Left lobe of liver (tissue), 2 donors: ENCODE measurements at places on chromosomes 4 and X. TPM values are rescaled to one million over a fixed set of nuclear protein-coding genes. Genes with fewer than 3 reads are reported as not detected.

GRCh38 chr4:117479673-117480072 lies 394.3 kb upstream of the TRAM1L1 start:
- no peak for DNase-seq

GRCh38 chr4:57331959-57332358 lies 221.8 kb upstream of the IGFBP7 start:
- DNase-seq, result no peak

GRCh38 chrX:81414630-81415029 lies 212.7 kb downstream of the SH3BGRL start:
- DNase-seq, result no peak

TRAM1L1 gene
- total RNA-seq, result 0.08 TPM

- DNase-seq, result no peak
Observed at GRCh38 chr4:118916691-118917289, 28.1 kb downstream of the SYNPO2 start.

ALG13 gene
- total RNA-seq, result 20.6 TPM

GRCh38 chrX:18422886-18423285 lies 2.5 kb upstream of the CDKL5 start:
- no peak for DNase-seq

GRCh38 chr4:26524011-26524410 lies 33.7 kb upstream of the CCKAR start:
- no peak for DNase-seq

DNA sequence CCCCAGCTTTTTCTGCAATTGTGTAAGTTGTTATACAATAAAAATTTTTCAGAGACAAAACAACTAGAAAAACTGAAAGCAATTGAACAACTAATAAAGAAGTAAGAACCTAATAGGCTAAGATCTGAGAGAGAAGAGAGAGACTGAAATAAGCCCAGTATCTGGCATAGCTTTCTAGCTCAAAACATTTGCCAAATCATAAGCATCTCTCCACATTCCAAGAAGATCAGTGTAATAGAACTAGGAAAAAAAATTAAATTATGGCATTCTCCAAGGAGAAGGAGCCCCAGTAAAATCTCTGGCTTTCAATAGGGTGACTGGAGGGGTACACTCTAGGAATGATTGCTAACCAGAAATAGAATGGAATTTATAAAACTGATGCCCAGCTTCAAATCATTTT lies 19.0 kb upstream of the PPP3CA start:
- DNase-seq, result no peak

LRIT3 gene
- total RNA-seq, result 0.08 TPM

- DNase-seq, result no peak
Observed at GRCh38 chrX:44228621-44229020, 114.9 kb downstream of the EFHC2 start.

CNGA1 gene
- total RNA-seq, result 13.7 TPM

BTK gene
- 1.3 TPM for total RNA-seq

IL3RA gene
- 0.40 TPM for total RNA-seq

DNA sequence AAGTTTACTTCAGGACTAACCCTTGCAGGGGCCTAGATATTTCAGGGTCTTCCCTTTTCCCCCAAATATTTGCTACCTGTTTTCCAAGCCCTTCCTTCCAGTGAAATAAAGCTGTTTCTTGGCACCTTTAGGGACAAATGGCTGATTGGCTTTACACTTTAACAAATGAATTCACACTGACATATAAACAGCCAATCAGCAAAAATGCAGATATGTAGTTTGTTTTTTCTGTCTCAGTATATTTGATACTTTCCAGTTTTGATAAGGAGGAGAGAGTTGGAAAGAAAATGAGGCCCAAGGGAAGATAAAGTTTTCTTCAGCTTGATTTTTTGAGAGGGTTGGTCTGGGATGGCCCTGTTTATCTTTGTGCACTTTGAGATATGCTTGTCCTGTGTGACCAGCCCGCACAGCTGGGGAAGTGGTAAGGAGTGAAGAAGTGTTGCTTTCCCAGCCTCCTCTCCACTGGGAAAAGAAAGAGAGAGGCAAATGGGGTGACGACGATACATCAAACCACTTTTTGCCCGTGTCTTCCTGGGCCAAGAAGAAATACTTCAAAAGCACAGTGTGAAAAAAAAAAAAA lies 67.5 kb downstream of the MGST2 start:
- DNase-seq, result no peak

DNA sequence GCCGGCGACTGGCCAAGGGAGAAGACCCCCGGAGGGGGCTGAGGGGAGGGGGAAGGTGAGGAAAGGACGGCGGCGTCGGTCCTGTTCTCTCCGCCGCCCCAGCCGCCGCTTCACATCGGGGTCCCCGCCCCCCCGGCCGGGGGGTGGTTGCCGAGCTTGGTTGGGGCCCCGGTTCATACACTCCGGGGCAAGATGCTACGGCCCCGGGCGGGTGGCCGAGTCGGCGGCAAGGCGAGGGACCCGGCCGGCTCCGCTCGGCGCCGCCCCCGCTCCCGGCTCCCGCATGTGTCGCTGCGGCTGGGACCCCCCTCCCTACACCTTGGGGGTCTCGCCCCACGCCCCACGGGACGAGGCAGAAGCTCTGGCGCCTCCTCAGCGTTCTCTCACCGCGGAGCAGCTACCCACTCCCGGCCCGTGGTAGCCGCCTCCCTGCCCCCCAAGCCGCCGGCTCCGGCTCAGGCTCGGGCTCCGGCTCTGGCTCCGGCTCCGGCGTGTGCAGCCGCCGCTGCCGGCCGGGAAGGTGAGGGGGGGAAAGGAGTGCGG lies 461 bp downstream of the FBXW7 start:
- DNase-seq, result peak; percentile 55

- DNase-seq, result no peak
Observed at GRCh38 chr4:5034206-5034605, 14.9 kb upstream of the CYTL1 start.

- DNase-seq, result no peak
Observed at GRCh38 chr4:168659741-168660465, 163.1 kb downstream of the PALLD start.

C4orf51 gene
- total RNA-seq, result not detected

GRCh38 chr4:38084877-38085711 lies 124.9 kb downstream of the PTTG2 start:
- no peak for DNase-seq

DNA sequence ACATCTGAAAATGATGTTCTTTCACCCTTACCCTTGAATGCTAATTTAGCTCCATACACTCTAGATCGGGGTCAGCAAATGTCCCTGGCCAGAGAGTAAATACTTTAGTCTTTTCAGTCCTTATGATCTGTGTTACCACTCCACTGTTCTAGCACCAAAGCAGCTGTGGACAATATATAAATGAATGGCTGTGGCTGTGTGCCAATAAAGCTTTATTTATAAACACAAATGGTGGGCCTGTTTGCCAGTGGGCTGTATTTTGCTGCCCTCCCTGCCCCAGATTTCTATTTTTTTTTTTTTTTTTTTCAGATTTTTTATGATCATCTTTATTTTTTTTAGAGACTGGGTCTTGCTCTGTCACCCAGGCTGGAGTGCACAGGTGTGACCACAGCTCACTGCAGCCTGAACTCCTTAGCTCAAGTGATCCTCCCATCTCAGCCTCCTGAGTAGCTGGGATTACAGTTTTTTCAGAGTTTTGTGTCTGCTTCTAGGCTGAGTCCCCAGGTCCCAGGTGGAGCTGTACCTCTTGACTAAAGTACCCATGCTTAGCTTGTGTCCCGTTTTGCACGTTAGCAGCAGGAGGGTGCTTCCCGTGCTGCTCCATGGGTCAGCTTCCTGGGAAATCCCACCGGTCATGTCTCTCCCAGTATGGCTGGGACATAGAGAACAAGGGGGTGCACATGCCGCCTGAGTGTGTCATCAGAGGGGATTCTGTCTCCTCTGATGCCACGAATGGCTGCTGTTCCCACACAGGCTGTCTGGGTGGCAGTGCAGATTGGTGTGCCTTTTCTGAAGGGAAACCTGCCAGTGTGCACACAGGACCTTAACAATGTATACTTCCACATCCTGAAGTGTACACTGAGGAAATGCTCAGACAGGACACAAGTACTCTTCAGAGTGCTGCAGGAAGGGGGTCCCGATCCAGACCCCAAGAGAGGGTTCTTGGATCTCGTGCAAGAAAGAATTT lies 16.0 kb upstream of the GRPEL1 start:
- DNase-seq, result no peak

DNA sequence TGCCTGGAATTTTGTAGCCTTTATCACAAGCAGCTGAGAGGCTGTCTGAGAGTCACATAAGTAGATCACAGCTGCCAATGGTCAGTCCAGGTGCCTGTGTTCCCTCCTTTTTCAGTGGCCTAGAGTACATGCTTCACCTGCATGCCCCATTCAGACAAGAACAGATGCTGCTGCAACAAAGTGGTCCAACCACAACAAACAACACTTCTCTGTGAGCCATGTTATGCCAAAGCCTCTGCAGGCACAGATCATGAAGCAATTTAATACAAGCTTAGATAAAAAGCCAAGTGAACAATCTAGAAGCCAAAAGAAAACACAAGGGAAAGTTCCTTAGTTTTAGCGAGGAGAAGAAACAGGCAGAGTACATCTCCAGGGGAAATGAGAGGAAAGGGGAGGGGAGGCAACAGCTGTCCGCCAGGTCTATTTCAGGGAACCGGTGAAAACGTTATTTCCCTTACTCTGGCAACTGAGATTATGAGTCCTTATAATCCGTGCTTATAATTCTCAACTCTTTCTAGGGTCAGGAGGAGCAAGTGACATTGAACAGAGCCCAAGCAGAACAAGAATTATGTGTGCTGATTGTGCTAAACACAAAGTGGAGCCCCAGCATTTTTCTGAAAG lies 92.6 kb downstream of the TSPAN5 start:
- DNase-seq, result no peak

DNA sequence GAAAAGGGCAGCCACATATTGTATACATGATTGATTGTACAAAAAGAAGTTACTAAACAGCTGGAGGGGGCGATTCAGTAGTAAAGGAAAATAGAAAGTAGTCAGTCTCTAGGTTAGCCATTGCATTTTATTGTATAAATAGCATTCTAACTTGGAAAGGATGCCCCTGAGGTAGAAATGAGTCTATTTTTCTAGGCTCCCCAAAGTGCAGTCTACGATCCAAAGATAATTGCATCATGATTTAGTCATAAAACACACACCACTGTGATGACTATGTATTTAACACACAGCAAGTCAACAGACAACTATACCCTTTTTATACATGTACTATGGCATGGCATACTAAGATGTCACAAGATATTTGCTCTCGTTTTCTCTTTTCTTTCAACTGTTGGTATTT lies 204.9 kb downstream of the APBB2 start:
- DNase-seq, result no peak

DNA sequence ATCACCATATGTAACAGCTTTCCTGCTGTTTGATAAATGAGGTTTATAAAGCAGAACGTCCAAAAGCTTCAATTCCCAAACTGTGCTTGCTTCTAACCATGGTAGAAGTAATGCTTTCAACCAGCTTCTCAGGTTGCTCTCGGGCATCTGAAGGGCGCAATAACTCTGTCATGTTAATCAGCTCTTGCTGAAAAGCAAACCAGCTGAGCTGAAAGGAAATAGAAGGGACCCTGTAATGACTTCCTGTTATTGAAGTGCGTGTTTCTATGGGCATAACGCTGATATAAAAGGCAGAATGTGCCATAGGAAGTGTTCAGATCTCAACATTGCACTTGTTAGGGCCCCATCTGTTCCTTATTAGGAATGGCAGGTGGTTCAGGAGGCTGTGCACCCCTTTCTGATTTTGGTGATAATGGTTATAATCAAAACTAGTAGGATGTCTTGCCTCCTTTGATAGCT lies 21.2 kb downstream of the HERC3 start:
- no peak for DNase-seq

GRCh38 chr4:122219356-122219755 lies 67.2 kb downstream of the BLTP1 start:
- no peak for DNase-seq

GRCh38 chrX:19214311-19214710 lies 92.0 kb upstream of the ADGRG2 start:
- DNase-seq, result no peak

DNA sequence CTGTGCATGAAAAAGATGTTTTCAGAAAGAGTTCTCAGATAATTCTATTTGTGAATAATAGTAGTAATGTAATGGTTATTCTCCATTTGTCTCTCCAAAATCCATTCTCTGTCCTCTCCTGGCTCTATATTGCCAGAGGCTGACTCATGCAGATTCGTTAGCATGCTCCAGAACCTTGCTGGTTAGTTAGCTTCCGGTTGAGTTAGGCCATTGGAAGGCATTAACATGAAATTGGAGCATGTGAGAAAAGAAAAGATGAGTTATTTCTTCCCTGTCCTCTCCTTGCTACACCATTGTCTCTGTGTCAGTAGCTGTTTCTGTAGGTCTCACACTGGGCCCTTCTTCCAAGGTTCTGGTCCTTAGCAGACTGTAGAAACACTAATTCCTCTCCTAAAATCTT lies 23.5 kb upstream of the PRDM8 start:
- DNase-seq, result no peak

GRCh38 chr4:110515676-110516075 lies 39.7 kb downstream of the ENPEP start:
- DNase-seq, result no peak

CPLX1 gene
- total RNA-seq, result 1.5 TPM

DNA sequence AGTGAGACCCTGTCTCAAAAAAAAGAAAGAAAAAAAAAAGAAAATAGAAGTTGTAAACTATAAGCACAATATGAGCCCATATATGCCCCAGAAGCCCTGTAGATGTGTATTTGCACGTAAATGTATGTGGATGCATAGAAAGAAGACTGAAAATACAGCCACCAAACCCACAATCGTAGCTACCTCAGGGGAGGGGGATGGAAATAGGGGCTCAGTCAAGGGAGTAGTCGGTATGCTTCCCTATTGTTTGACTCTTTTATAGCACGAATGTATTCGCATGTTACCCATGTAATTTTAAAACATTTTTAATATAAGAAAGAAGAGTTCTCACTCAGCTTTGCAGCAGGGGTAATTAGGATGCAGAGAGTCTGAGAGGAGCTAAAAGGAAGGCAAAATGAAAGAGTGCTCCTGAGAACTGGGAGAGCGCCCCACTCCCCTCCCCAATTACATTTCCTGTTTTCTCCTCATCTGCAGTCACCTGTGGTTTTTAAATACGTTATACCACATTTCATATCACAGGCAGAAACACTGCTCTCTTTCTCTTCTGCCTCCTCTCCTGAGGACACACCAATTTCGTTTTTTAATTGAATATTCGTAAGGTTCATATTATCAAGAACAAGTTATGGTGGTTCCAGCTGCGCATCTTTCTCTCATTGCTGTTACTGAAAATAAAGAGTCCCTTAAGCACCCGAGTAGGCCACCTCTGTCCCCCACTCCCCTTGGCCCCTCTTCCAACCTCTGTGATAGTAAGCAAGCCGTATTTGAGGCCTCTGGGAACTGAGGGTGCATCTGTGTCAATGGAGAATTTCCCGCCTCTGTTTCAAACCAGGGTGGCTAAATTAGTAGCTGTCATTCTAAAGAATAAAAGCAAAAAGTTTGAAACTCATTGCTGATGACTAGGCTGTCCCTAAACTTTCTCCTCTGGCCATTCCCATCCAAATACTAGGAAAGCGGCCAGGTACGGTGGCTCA lies 10.7 kb downstream of the SEPTIN6 start:
- no peak for DNase-seq

ARSD gene
- total RNA-seq, result 35.4 TPM

USP17L28 gene
- not detected for total RNA-seq

DNA sequence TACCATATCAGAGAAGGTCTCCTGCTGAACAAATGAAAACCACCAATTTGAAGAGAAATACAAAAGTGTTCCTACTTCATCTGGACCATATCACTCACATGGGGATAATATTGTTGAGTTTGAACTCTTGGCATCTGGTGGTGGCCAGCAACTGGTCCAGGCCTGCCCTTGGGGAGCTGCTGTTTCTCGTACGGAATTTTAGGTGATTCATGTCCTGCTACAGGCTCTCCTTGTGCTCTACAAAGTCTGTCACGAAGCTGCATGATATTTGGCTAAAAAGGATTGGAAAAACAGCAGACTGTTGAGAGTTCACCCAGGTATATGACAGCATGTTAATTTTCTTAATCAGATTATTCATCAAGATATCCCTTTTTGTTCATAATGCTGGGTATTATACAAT lies 42.2 kb downstream of the SEC31A start:
- DNase-seq, result no peak

TEX13C gene
- total RNA-seq, result not detected
